ENCODE measurements at places on chromosomes 5 and 9.

DNA sequence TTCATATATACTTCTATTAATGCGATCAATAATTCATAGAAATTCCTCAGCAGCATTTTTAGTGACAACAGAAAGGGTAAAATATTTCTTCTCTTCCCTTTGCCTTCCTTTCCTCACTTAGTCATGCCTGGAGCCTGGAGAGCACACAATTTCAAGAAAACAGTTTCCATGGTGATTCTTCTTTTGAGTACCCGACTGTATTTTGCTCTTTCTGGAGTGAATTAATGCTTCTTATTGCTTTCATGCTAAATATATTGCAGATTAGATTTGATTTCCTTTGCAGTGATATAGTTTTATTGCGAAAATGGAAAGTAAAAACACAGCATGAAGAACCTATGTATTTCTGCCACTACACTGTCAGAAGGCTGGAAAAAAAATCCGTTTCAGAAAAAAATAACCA lies 153.5 kb downstream of the PPP2R2B start:
- DNase-seq: no peak

DNA sequence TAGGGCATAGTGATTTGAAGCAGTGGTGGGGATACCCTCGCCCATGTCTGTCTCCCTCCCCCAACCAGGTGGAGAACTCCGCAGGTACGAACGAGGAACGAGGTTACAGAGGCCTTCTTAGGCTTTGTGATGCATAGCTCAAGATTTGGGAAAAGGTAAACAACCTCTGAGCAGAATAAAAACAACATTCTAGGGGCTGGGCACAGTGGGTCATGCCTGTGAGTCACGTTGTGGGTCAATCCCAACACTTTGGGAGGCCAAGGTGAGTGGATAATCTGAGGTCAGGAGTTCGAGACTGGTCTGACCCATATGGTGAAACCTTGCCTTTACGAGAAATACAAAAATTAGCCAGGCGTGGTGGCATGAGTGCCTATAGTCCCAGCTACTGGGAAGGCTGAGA lies 3.6 kb upstream of the LCP2 start:
- DNase-seq: no peak

DNA sequence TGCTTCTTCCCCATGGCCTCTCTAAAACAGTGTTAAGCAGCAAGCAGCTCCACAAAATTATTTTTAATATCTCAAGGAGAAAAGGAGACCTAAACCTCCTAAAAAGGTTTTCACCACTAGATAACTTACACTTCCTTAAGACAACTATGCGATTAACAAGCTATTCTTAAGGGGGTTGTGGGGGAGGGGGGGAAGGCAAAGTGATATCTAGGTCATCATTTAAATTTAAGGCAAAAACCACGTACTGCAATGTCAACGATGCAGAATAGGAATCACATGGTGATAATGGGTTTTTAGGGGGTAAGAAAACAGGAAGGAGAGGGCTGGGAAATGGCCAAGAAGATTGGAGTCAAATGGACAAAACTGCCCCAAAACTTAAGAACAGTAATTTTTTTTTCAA lies 32.6 kb downstream of the CSNK1A1 start:
- DNase-seq: no peak

DNA sequence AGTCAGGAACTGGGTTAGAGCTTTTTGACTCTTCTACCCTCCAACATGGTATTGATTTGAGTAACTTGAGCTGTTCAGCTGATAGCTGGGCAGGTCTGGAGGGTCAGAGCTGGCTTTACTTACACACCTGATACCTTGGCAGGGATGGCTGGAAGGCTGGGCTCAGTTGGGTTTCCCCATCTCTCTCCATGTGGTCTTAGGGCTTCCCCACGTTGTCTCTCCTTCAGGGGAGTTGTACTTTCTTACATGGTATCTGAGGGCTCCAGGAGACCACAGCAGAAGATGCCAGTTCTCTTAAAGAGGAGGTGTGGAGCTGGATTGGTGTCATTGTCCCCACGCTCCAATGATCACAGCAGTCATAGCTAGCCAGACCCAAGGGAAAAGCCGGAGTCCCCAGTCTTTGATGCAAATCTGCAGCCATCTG lies 25.6 kb downstream of the ISOC1 start:
- no peak for DNase-seq

- no peak for DNase-seq
Measured at GRCh38 chr9:18778846-18779245, 254.2 kb downstream of the SAXO1 start.

GRCh38 chr5:166251786-166252185 lies 2039.7 kb upstream of the WWC1 start:
- DNase-seq: no peak

DNA sequence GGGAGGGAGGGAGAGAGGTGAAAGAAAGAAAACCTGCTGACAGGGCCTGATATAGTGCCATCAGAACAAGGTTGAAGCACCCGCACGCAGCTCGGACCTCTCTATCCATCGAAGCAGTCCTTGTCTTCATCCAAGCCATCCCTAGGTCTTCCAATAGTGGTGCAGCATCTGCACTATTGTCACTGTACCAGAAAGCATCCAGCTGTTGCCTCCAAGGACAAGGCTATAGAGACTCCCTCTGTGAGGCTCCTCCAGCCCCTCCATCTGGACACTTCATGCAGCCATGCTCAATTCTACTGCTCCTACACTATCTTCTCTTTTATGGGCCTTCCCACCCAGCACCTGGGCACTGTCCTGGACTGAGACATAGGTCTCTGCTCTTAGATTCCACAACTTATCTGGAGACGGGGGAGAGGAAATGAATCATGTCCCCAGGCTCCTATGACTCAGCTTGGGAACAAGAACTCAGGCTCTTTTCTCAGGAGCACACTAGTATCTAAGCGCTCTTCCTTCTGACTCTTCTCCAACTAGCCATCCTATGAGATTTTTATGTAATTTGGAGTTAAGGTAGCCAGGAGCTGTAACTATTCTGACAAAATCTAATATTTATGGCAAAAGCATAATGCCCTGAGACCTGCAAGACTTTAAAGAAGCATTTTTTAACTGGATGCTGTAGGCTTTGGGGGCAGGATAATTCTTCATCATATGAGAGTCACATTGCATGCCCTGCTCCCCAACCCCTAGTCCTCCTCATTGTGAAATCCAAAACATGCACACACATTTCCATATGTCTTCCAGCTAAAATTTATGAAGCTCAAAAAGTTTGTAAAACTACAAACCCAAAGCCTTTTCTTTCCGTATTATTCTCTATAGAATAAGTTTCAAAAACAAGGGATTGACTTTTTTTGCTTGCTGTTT lies 446.8 kb downstream of the CCDC171 start:
- no peak for DNase-seq

DNA sequence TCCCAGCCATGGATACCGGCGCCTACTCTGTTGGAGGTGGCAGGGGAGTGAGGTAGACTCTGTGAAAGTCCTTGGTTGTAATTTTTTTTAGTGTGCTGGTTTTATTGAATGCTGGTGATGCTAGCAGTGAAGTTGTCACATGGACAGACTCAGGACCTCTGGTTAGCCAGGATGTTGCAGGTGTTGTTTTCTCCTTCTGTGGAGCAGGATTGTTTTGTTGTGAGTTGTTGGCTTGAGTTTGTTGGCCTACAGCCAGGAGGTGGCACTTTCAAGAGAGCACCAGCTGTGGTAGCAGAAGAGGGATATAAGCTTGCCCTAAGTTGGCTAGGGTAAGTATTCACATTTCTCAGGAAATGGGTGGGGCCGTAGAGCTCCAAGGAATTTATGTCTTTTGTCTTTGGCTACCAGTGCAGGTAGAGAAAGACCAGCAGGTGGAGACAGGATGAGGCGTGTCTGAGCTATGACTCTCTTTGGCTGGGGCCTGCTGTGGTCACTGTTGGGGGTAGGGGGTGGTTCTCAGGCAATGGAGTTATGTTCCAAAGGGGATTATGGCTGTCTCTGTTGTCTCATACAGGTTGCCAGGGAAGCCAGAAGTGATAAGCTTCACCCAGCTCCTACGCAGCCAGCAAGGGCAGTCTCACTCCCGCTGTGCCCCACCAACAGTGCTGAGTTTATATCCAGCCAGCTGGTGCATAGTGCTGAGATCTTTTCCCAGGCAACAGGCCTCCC lies 248.7 kb downstream of the TAF11L14 start:
- DNase-seq: no peak

DNA sequence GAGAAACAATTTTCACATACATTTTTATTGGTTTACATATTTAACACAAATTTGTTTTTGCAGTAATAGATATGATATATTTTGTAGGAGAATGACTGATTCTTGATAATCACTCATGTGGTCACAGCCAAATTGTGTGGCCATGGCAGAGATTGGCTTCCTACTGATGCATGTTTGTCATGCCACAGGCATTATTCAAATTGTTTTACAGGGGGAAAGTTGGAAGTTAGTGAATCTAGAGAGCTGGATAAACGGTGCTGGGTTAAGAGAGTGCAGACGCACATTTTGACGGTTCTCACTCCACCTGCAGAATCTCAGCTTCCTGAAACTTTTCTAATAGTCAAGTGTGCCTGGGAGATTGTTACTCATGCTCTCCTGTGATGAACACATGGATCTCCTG lies 91.1 kb upstream of the FBN2 start:
- no peak for DNase-seq

- peak; percentile 79 for DNase-seq
Measured at GRCh38 chr5:138032028-138032571, 779 bp downstream of the FAM13B start.

DNA sequence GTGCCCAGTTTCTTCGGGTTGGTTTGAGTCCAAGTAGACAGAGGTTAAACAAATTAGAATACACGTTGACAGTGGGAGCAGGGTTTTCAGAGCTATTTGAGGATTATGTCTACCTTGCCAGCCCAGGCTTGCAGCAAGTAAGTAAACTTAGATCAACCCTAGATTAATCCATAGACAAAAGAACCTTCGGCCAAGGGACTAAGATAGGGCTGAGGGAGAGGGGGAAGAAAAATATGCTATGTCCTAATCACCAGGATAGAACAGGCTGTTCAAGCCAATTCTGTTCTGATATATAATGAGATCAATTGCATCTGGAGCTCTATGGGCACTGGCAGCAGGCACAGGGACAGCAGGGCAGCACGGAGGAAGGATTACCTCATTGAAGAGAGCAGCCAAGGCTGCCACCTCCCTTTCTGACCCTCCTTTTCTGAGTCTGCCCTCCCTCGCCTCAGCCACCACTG lies 377.7 kb downstream of the PIK3R1 start:
- no peak for DNase-seq

DNA sequence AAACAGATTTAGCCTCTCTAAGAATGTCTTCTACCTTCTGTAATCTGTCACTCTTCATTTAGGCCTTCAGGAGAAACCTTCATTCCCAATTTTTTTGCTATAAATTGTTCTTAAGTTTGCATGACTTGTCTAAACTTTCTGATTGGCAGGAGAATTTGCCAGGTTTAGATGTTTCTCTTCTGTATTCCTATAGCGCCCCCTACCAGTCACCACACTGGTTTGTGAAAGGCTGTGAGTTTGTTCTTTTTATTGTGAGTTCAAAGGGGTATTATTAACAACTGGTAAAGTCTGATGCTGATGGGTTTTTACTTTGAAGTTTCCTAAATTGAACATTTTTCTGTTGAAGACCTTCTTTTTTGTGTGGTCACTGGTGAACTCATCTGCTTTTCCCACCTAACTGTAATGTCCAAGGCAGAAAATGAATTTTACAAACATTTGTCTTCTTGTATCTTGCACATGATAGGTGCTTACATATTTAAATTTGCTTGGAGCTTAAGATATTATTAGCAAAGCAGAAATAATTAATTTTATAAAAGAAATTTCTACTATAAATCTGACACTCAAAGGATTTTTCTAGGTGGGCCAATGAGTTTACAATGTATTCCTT lies 18.4 kb upstream of the F2RL2 start:
- no peak for DNase-seq

DNA sequence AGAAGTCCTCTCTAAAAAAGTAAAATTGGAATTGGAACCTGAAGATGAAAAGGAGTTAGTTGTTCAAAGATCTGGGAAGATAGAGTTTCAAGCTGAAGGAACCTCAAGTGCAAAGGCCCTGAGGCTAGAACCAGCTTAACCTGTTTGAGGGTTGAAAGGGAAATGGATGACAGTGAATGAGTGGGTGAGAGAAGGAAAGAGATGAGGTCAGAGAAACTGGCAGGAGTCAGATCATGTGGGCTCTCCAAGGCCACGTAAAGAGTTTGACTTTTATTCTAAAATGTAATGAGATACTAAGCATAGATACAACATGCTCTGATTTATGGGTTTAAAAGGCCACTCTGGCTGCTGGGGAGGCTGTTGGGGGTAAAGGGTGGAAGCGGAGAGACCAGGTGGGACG lies 2.5 kb upstream of the RAD23B start:
- no peak for DNase-seq

GRCh38 chr5:142870532-142871362 lies 100.6 kb downstream of the ARHGAP26 start:
- no peak for DNase-seq

DNA sequence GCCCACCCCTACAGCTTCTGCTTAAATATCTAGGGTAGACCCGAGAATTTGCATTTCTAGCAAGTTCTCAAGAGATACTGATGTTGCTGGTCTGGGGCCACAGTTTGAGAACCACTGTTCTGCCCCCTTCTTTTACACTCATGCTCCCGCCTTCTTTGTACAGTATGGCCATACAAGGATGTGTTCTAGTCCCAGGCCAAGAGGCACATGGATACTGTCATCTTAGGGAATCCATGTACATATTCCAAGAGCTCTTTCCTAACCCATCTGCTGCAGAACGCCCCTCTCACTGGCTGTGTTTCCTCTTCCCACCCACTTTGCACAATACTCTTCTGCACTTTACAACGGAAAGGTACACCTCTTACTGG lies 44.4 kb downstream of the FGF18 start:
- no peak for DNase-seq

- DNase-seq: no peak
Measured at GRCh38 chr5:17928581-17928981, 294.3 kb downstream of the TAF11L14 start.

DNA sequence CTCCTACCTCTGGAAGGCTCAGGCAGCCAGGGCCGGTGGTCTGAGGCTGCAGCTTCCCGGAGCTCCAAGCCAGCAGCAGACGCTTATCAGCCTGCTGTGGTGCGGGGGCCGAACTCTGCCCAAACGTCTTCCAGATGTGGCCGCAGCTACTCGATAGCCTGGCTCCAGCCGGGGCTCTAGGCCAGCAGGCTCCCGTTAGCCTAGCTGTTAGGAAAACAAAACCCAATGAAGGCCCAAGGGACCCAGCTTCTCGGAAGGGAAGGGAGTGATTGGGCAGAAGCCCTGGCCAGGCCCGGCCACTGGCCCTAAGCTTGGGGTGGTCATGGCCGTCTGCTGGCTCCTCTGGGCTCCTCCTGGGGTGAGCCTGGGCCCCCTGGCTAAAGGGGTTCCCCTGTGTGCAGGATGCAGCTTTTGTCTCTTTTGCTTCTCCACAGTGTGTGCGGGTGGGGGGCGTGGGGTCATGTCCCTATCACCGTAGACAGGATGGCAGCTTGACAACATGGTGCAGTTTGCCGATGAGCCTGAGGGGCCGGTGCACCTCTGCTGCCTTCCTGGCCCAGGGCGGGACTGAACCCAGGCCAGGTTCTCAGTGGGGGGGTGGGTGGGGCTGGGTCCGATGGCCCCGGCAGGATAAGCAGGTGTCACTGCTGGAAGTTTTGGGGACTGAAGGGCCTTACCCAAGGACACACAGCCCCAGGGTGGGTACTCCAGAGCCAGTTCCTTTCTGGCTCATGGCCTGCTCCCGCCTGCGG lies 18.7 kb downstream of the MYMK start:
- no peak for DNase-seq

- DNase-seq: no peak
Measured at GRCh38 chr5:42564689-42565356, 141.6 kb downstream of the GHR start.

Data from GM12864 (cell line).